DMS79 (cell line): ENCODE measurements at places on chromosomes 3 and 15.
A peak's percentile ranks its signal among the peaks of the same experiment; 100 is the strongest.

DNA sequence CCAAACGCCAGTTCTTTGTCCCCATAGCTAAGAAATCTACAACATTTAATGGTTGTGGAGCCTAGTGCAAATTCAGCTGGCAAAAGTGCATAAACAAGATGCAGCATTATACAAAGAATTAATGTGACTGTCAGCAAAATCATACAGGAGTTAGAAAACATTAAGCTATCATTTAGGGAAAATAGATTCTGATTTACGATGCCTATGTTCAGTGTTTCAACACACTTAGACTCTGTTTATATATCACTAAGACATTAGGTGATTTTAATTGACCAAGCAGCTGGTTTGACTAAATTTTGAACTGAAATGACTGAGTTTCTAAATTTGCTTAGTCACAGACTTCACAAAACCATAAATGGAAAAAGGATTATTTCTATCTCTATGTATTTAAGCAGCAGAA is 1076.8 kb downstream of the TBL1XR1 start:
- DNase-seq: no peak

DNA sequence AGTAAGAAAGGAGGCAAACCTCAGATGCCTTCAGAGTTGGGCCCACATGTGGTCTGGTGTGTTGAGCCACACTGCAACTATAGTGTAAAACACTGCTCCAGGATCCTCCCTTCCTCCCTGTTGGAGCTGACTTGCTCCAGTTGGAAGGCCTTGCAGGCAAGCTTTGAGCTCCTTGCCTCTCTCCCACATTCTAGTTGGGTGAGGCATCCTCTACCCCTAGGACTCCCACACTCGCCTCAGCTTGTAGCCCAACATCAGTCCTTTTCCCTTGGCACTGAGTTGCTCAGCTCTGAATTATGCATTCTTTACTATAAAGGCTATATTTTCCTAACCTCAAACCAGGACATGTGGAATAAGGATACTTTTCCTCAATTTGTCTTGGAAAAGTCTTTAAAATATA is 143.9 kb downstream of the NECTIN3 start:
- no peak for DNase-seq

DNA sequence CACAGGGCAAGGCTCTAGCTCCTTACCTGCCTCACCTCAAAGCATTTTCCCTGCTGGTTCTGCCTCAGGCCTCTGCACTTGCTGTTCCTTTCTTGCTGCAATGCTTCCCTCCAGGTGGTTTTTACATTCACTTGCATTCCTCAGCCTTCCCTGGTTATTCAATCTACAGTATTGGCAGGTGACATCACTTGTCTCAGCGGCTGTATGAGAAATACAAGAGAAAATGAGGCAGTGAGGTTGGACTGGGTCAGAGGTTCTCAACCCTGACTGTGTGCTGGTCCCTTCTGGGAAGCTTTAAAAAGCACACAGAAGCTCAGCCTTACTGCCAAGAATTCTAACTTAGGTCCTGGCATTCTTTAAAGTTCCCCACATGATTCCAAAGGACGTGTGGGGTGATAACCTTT is 26.7 kb downstream of the SIAH2 start:
- DNase-seq: no peak

- no peak for DNase-seq
Measured at GRCh38 chr3:119402791-119403190, 60.6 kb downstream of the TMEM39A start.

DNA sequence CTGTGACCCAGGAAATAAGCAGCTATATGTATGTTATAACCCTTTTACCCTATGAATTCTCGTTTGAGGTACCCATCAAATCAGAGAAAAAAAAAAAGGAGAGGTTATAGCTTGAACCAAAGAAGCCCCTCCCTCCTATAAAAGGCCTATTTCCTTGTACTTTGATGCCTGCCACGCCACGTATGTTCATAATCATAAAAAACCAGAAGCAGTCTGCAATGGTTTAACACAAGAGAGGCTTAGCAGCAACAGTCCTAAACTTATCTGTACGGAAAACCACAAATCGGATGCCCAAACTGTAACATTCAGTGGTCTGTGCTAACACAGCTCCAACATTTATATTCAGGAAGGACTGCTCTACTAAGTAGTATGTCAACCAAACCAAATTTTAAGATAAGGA is 21.2 kb downstream of the CCR8 start:
- DNase-seq: no peak

DNA sequence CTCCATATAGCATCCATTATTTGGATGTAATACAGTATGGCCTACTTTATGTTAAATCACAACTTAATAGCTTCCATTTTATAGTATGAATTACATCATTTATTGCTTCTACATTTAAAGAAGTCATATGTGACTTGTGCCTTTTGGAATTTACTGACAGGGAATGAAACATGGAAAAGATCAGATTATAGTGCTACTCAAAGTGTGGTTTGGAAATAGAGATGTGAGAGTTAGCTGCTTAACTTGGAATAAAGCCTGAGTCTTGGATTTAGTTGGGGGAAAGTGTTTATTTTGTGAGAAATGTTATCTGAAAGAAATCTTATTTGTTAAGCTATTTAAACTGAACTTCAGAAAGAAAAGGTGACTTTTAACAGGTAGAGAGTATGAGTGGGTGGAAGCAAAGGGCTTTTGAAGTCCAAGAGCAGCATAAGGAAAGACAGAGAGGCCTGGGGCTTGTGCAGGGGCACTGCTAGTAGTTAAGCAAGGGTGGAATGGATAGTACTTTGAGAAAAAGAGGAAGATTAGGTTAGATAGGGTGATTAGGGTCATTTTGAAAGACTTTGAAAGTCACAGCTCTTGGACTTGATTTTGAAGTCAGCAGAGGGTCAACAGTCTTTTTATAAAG is 60.5 kb downstream of the SLMAP start:
- DNase-seq: no peak

DNA sequence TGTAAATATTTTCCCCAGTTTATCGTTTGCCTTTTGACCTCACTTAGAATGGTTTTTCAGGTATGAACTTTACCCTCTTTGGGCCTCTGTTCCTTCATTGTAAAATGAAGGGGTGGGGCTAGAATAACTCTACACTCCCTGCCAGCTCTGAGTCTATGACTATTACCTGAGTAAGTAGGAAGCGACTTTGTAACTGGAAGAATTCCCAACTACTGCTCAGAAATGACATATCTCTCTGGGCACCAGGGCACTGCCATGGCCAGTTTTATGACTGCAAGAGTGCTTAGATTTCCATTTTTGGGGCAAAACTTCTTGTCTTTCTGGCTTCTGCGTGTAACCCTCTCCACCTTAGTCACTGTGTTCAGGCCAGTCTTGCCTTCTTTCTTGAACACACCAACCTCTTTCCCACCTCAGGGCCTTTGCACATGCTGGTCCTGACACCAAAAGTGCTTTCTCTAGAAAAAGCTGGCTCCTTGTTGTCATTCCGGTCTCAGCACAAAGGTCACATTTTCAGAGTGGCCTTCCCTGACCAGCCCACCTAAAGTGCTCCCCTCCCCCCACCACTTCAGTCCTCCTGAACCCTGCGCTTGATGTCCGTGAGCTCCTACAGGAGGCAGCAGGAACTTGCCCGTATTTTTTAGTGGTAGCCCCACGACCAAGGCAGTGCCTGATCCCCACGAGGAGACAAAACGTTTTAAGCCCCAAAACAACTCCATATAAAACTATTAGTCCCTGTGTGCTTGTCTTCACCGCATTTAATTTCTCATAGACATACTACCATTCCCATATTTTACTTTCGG is 25.6 kb downstream of the CDCP1 start:
- DNase-seq: no peak

GRCh38 chr3:172253200-172253599 is 195.1 kb downstream of the GHSR start:
- DNase-seq: no peak

- no peak for DNase-seq
Measured at GRCh38 chr15:30978328-30978727, 13.1 kb downstream of the MTMR10 start.

DNA sequence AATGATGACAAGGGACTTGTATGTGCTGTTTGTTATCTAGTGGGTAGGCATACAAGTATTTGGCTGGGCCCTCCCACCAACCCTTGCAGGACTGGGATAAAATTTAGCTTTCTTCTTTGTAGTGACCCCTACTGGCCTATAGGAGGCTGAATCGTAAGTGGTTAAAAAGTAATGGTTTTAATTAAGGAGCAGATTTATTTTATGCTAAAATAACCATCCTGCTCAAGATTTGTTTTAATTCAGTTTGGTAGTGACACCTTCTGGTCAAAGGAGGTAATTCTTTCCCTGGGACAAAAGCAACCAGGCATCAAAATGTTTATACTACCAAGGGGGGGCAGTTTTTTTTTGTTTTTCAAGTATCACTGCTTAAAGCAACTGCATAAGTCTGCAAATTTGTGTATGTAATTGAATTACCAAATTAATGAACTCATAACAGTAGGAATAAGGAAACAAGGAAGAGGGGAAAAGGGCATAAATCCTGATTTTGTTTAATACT is 70.7 kb downstream of the TOP2B start:
- no peak for DNase-seq

GRCh38 chr3:17500618-17501017 is 241.8 kb downstream of the TBC1D5 start:
- DNase-seq: no peak

DNA sequence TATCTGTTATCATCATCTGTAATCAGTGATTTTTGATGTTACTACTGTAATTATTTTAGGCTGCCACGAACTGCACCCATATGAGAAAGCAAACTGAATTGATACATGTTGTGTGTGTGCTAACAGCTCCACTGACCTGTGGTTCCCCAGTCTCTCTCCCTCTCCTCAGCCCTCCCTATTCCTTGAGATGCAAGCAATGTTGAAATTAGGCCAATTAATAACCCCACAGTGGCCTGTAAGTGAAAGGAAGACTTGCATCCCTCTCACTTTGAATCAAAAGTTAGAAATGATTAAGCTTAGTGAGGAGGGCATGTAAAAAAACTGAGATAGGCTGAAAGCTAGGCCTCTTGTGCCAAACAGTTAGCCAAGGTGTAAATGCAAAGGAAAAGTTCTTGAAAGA is 218.6 kb upstream of the LRRFIP2 start:
- no peak for DNase-seq

- no peak for DNase-seq
Measured at GRCh38 chr15:24985224-24985623, 30.4 kb downstream of the SNRPN start.

DNA sequence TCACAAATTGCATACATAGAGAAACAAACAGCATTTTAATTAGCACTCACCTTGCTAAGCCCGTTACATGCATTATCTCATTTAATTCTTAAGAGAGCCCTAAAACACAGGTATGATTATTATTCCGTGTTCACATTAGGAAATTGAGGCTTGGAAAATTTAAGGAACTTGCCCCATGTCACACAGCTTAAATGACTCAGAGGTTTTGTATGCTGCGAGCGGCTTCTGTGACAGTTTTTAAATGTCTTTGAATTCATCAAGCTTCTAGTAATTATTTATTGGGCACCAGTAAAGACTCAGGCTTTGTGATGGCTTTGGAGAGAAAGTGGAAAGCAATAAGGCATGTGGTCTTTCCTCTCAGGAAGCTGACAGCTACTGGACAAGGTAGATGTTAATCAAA is 166.7 kb upstream of the THBS1 start:
- DNase-seq: no peak

DNA sequence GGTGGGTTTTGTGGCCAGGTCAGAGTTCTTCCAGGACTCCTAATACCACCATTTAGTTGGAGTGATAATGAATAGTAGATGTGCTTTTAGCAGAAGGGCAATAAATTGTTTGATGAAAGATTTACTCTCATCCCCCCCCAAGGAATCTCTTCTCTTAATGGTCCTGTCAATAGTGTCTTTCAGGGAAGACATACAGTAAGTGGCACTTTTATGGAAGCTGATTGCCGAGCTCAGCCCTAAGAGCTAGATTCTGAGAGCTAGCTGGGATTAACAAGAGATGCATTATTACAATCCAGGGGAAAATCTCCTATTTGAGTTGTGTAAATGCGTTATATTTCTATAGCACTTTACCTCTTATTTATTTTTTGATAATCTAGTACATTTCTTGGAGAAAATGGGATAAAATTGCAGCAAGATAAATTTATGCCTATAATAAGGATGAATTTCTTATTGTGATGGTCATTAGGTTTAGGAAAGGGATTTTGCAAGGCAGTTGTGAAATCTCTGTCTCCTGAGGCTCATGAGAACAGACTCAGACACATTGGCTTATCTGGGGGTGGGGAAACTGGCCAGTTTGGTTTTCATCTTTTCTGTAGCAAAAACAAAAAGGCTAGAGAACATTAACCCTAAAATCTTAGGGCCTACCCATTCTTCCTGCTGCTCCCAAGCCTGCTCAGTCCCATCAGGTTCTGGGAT is 41.6 kb upstream of the CLSTN2 start:
- DNase-seq: no peak

- DNase-seq: no peak
Measured at GRCh38 chr3:157275832-157276231, 115.9 kb upstream of the CCNL1 start.

GRCh38 chr15:64246364-64247189 is 83.8 kb upstream of the PPIB start:
- DNase-seq: no peak

- DNase-seq: peak; percentile 80
Measured at GRCh38 chr3:107824822-107825371, 265.9 kb downstream of the CD47 start.

- DNase-seq: no peak
Measured at GRCh38 chr15:63835211-63835568, 1.4 kb upstream of the HERC1 start.

GRCh38 chr3:71000483-71000882 is 583.0 kb downstream of the FOXP1 start:
- no peak for DNase-seq

DNA sequence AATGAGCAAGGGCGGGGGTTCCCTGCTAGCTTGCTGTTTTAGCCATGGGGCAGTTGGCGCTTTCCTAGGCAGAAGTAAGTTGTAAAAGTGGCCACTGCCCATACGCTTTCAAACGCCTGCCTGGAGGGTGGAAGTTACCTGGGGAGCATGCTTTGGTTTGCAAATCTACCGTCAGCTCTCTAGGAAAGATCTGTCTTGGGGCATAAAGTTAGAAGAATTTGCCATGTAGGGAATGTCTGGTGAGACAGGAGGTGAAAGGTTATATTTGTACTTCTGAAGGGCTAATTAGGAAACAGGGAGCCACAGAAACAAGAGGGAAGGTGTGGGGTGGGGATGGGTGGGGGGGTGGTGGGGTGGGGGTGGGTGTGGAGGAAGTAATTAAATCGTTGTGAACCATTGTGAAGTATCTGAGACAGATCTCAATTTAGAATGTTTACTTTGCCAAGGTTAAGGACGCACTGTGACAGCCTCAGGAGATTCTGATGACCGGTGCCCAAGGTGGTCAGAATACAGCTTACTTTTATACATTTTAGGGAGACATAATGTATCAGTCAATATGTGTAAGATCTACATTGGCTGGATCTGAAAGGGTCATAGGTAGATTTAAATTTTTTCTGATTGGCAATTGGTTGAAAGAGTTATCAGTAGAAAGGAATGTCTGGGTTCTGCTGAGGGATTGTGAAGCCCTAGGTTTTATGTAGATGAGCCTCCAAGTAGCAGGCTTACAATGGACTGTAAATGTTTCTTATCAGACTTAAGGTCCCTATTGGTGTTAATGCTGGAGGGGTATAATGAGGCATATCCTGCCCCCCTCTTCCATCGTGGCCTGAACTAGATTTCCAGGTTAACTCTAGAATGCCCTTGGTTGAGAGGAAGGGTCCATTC is 62.0 kb upstream of the GCNT3 start:
- DNase-seq: no peak
